ENCODE measurements at places on chromosomes 6 and 20.
A peak's percentile ranks its signal among the peaks of the same experiment; 100 is the strongest.

GRCh38 chr6:16544006-16544405 is 217.3 kb downstream of the ATXN1 start:
- peak; percentile 29 for DNase-seq

GRCh38 chr6:14883921-14884320 is 361.9 kb upstream of the JARID2 start:
- DNase-seq, result peak; percentile 62

DNA sequence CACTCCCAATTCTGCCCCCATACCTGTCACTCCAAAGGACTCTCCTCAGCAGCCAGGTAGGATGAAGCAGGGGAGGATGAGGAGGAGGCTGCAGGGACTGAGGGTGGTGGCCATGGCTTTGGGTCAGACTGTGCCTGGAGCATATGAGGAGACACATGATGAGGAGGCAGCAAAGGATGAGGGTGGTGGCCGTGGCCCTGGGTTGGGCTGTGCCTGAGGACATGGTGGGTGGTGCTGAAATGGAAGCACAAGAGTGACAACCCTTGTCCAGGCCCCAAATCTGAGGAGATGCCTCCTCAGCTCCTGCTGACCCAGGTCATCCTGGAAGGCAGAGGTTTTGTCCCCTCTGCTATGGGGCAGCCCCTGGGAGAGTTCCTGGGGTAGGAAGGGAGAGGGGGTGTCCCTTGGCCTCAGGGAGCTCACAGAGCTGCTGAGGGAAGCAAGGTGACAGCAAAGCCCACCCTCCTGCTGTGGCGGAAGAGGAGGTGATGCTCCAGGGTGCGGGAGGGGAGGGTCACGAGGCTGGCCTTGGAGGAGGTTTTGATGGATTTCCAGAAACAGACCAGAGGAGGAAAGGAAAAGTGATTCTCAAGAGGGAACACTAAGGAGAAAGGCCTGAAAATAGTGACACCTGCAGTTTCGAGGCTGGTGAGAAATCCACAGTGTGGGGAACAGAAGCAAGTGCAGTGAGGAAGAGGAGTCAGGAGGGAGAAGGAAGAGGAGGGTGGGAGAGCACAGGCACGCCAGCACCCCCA is 4.6 kb downstream of the RAET1G start:
- no peak for DNase-seq

- DNase-seq, result no peak
Observed at GRCh38 chr6:88163616-88164015, 2.5 kb downstream of the CNR1 start.

GRCh38 chr6:12327391-12327790 is 37.2 kb downstream of the EDN1 start:
- no peak for DNase-seq

DNA sequence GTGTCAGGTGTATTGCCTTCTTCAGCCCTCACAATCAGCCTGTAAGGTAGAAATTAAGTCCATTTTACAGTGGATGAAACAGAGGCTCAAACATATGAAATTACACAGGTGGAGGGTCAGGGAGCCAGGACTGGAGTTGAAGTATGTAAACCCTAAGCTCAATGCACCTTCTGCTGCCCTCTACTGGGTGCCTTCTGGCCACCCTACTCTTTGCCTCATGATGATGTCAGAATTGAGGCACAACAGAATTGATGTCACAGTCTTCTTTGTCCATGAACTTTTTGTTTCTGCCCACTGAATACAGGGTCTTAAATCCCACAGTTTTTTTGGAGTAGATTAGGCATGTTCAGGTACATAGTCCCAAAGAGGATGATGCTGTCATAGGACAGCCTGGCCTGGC is 400.8 kb upstream of the CHD6 start:
- peak; percentile 60 for DNase-seq

GRCh38 chr6:2651961-2652360 is 98.8 kb downstream of the MYLK4 start:
- DNase-seq, result no peak

- no peak for DNase-seq
Observed at GRCh38 chr6:122894791-122895190, 101.2 kb upstream of the CLVS2 start.

DNA sequence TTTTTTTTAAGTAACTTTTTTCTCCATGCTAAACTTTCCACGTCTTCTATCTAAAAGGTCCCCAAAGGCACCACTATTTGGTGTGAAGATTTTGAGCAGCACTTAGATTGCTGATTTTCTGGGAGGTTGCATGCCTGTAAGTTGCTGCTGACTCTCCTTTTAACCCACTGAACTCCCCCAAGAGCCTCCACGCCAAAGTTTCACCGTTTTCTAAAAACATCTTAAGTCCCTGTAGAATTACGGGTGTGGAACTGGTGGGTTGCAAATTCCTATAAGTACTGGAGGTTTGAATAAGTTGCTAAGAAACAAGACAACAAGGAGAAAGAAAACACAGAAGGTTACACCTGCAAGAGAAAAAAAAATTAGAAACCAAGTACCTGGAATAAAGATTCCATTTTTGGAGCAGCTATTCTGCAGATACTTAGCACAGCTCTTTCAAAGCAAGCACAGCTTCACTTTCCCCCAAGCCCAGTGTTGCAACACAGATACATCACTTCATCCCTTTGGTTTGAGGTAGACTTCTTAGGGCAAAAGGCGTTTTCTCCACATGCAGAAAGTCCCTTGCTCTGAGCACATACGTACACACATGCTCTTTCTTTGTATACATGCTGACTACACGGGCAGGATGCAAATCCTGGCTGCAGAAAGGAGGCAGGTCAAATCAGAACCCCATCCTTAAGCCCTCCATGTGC is 5.0 kb downstream of the JAG1 start:
- no peak for DNase-seq

- no peak for DNase-seq
Observed at GRCh38 chr20:3680701-3681351, 984 bp downstream of the ADAM33 start.

- no peak for DNase-seq
Observed at GRCh38 chr6:56528412-56528841, 114.3 kb downstream of the DST start.

- no peak for DNase-seq
Observed at GRCh38 chr6:21219856-21220255, 373.7 kb upstream of the SOX4 start.

- no peak for DNase-seq
Observed at GRCh38 chr6:34241351-34242215, 4.9 kb downstream of the HMGA1 start.

GRCh38 chr20:12575352-12576095 is 433.2 kb upstream of the SPTLC3 start:
- DNase-seq, result peak; percentile 39

DNA sequence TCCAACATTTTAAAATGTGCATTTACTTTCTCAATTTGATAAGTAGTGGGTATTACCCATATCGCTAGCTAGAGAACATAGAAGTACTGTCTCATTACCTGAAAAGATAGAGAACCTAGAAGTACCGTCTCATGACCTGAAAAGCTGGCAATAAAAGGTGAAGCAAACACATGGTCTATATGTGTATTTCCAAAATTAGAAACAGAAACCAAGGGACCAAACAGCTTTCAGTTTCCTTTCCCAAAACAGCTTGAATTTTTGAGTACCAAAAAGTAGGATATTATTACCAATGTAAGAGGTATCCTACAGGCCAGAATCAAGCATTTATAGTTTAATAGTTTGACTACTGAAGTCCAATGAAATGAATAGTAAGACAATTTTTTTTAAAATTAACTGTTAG is 77.2 kb downstream of the KIF13A start:
- DNase-seq, result no peak

GRCh38 chr6:20274137-20274536 is 61.9 kb upstream of the MBOAT1 start:
- peak; percentile 56 for DNase-seq

DNA sequence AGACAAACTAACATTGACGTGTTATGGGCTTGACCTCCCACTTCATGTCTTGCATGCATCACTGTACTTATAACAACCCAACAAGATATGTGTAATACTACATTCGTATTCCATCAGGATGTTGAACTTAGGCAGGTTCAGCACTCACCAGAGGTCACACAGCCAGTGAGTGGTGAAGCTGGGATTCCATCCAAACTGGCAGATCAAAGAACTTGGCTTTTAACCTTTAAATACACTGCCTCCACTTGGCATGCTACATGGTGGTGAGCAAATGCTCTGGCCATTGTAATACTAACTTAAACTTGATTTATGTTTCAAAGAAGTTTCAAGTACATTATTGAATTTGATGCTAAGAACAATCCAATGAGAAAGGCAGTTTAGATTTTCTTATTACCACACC is 10.7 kb upstream of the HDDC2 start:
- DNase-seq, result no peak

DNA sequence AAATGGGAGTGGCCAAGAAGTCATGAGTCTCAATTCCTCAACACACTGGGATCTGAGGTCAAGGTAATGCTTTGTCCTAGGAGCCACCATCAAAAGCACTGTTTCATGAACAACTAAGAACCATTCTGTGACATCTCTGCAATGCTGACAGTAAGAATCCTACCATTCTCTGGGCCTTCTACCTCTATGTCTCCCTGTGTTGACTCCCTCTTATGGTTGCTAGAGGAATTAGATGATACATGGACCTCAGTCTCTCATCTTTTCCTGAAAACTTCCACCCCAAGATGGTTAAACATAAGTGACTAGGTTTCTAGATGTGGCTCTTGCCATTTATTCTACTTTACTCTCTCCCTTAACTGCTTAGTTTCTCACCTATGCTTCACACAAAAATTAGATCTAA is 9.1 kb downstream of the MTRF1L start:
- DNase-seq, result peak; percentile 56

DNA sequence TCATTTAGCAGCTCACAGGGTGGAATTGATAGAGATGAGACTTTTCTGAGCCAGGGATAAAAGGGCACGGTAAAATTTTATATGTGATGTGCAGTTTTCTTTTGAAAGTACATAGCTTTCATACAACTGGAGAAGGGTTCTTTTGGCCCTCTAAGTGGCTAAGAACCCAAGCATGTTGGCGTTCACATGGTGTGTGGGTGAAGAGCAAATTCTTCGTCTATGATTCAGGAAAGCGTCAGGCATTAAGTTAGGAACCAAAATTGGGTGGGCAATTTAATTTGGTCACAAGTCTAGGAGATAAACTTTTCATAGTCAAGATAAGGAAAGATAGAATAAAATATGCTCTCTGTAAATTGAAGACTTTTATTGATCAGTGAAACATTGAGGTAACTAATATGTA is 153.9 kb downstream of the UTRN start:
- no peak for DNase-seq

- no peak for DNase-seq
Observed at GRCh38 chr6:43946641-43947363, 176.8 kb downstream of the VEGFA start.

DNA sequence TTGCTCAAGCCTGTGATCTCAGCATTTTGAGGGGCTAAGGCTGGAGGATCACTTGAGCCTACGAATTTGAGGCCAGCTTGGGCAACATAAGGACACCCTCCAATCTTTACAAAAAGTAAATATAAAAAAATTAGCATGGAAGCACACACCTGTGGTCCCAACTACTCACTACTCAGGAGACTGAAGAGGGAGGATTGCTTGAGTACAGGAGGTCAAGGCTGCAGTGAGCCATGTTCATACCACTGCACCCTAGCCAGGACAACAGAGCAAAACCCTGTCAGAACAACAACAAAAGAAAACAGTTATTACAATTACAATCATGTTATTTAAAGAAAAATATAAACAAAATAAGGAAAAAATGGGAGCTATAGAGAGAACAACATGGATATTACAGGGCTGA is 82.5 kb upstream of the TNFAIP3 start:
- no peak for DNase-seq
